ENCODE measurements at places on chromosomes 16 and 17. TPM values are rescaled to one million over a fixed set of nuclear protein-coding genes. Genes with fewer than 3 reads are reported as not detected.

Gene CHST5
- 0.23 TPM for total RNA-seq

Gene ABCA3
- 5.3 TPM for total RNA-seq

Gene PSMB3
- 237 TPM for total RNA-seq

Gene ZNF213
- total RNA-seq = 8.0 TPM

Gene FOXL1
- 1.8 TPM for total RNA-seq

Gene KCNH4
- total RNA-seq = not detected

Gene MYO15A
- total RNA-seq = 1.3 TPM

Gene PYCARD
- total RNA-seq = 28.7 TPM

Gene TNFAIP1
- total RNA-seq = 52.2 TPM
